ENCODE measurements at places on chromosomes 5 and 9.
A peak's percentile ranks its signal among the peaks of the same experiment; 100 is the strongest.

DNA sequence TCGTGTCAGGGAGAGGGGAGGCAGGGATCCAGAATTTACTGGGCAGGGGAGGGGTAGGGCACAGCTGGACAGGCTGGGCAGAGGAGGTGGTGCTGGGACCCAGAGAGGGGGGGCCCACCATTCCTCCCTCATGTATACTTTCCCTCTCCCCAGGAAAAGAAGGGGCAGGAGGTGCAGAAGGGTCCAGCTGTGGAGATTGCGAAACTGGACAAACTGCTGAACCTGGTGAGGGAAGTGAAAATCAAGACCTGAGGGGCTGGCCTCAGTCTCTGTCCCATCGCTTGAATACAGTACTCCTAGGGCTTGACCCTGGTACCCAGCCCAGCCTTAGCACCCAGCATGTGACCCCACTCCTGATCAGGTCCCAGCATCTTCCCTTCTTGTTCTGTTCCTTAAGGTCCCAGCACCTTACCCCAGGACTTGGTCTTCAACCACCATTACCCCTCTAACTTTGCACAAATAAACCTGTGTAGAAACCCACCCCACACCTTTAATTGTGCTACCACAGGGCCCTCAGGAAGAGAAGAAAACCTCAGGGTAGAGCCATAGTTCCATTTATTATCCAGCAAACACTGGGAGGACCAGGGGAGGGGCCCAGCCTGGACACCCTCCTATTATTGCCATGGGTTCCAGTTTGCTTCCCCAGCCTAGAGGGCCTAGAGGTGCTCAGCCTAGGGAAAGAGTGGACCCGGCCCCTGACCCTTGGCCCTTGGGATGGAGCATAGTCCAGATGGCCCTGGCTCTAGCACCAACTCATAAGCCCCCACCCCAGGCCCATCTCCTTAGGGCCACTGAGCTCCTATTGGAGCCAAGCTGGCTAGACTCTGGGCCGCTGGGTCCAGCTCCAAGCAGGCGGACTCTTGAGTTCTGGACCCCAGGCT lies 2.0 kb downstream of the ENHO start:
- no peak for DNase-seq

DNA sequence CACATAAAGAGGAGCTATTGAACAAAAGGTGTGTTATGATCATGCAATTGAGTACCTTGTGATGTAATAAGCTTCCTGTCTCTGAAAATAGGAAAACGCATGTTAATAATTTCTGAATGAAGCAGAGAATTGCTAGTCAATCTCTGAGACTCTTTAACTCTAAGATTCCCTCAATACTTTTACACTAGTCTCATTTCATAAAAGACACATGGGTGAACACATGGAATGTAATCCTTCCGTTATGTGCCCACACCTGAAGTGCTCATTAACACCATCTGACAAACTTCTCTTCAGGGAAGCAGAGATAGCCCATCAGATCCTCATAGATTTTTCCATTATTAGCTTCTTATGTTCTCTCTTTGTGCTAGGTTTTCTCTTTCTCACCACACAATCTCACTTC lies 182.4 kb downstream of the TLR4 start:
- no peak for DNase-seq

- no peak for DNase-seq
Observed at GRCh38 chr9:89655990-89656657, 51.3 kb downstream of the GADD45G start.

- no peak for DNase-seq
Observed at GRCh38 chr5:133348406-133348805, 263.9 kb downstream of the FSTL4 start.

DNA sequence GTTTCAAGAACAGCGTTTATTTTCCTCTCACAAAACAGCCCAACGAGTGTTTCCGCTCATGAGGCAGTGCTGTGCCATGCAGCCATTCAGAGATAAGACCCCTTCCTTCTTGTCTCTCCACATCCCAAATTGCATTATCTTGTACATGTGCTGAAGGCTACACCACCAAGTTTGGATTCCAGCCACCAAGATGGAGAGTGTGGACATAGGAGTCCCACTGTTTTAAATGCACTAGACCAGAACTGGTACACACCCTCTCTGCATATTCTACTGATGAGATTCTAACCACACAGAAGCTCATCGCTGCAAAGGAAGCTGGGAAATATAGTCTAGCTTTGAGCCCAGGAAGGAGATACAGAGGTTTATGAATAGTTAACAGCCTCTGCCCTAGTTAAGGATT lies 509.4 kb downstream of the NFIB start:
- DNase-seq = no peak

DNA sequence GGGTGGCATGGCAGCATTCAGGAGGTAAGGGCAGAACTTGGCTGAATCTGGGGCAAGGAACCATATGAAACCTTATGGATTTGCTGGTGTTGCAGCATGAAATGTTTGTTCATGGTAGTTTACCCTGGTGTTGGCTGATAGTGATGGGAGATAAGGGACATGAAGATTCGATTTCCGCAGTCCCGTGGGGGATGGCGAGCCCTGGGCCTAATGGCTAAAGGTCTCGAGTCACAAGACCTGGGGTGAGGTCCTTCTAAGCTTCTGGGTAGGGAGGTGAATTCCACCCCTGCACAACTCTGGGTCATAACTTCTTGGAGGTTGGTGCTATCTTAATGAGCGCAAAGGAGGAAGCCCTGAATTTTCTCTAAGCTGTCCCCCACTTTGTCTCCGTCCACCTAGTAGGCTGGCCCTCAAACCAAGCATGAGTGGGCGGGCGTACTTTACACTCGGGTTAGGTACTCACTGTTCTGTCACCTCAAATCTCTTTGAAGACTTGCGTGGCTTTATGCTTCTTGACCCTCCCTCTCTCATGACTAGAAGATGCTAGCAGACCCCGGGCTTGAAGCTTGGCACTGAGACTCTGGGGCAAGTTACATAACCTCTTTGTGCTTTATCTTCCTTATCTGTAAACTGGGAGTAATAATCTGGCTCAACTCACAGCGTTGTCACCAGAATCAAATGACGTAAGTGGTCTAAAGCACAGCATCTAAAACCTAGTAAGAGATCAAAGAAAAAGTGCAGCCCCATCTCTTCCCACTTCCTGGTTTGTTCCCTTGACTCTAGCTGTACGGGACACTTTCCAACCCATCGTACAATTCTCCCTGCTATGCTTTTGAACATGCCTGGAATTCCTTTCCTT lies 72.5 kb downstream of the BASP1 start:
- no peak for DNase-seq

- DNase-seq = peak; percentile 37
Observed at GRCh38 chr9:92738661-92739081, 26.0 kb downstream of the BICD2 start.

- no peak for DNase-seq
Observed at GRCh38 chr5:173443971-173444370, 115.8 kb upstream of the STC2 start.

DNA sequence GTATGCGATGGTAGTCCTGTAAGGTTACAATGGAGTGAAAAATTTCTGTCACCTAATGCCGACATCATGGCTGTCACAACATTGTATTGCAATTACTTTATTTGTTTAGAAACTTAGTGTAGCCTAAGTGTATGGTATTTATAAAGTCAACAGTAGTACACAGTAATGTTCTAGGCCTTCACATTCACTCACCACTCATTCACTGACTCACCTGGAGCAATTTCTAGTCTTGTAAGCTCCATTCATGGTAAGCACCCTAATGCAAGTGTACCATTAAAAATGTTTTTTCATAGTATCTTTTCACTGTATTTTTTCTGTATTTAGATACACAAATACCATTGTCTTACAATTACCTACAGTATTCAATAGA lies 58.5 kb downstream of the ATP10B start:
- DNase-seq = no peak

GRCh38 chr9:95641586-95641985 lies 124.8 kb upstream of the PTCH1 start:
- DNase-seq = no peak

GRCh38 chr9:134367791-134368490 lies 41.7 kb downstream of the RXRA start:
- DNase-seq = no peak

DNA sequence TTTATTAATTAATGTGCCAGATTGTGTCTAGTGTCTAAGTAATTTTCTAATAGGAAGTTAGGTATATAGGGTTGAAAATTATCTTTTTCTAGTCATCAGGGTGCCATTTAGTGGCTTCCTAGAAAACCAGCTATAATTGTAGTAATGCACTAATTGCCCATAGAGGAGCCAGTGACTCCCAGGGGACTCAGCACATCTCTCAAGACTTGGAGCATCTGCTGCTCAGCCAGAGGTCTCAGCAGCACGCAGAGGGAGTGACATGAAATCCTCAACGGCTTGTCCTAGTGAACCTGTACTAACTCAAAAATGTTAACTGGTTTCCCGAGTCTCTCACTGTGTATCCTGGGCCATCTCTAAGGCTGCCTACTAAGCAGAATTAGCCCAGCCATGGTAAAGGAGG lies 78.2 kb upstream of the MAN2A1 start:
- DNase-seq = no peak

DNA sequence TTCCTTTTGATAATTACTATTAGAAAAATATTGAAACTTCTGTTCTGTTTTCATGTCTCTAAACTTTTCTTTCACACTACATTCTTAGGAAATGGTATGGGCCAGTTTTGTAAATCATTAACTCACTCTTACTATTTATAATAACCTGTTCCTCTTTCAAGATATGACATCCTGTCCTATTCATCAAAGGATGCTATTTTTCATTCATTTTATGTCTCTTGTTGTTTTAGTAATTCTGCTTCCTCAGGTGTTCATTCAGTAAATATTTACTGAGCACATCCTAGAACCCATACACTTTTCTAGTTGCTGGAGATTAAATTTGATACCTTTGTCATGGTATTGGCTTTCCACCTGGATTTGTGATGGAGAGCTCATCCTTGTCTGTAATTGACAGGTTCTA lies 58.0 kb downstream of the GDA start:
- DNase-seq = no peak

- no peak for DNase-seq
Observed at GRCh38 chr9:38092200-38092524, 23.1 kb upstream of the SHB start.

DNA sequence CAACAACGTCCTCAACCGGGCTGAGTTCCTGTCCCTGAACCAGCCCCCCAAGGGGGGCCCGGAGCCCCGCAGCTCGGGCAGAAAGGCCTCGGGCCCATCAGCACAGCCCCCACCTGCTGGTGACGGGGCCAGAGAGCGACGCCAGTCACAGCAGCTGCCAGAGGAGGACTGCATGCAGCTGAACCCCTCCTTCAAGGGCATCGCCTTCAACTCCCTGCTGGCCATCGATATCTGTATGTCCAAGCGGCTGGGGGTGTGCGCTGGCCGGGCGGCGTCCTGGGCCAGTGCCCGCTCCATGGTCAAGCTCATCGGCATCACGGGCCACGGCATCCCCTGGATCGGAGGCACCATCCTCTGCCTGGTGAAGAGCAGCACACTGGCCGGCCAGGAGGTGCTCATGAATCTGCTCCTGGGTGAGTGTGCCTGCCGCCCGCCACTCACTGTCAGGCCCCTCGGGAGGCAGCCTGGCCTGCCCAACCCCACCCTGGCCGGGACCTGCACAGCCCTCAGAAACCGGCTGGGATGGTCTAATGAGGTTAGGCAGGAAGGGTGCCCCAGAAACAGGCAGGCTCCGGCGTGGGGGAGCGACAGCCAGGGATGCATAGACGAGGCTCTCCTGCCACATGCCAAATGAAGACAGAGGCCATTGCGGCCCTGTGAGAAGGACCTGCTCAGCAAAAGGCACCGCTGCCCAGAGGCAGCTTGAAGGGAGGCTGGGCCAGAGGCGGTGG lies 678 bp downstream of the PLPP7 start:
- no peak for DNase-seq

GRCh38 chr9:95425910-95426551 lies 90.7 kb downstream of the PTCH1 start:
- no peak for DNase-seq

DNA sequence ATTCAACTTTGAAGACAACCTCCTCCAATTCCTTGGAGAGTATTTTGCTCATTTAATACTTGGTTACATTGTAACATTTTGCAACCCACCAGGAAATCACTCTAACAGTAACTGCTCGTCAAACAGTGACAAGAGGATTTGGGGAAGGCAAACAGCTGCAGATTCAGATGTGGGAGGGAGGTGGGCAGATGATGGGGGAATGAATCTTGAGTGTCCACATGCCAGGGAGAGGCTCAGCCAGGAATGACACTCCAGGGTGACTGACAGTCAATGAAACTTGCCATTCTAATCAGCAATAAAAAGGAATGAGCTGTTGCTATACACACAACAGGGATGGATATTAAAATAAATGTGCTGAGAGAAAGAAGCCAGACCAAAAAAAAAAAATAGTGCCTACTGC lies 97.7 kb upstream of the ANKRD55 start:
- no peak for DNase-seq

- no peak for DNase-seq
Observed at GRCh38 chr5:102583276-102584124, 84.7 kb upstream of the SLCO6A1 start.

GRCh38 chr5:3194271-3194670 lies 401.4 kb upstream of the IRX1 start:
- no peak for DNase-seq

- DNase-seq = no peak
Observed at GRCh38 chr9:98314381-98315066, 59.1 kb upstream of the TBC1D2 start.

GRCh38 chr5:1772634-1773033 lies 27.0 kb downstream of the MRPL36 start:
- DNase-seq = no peak

DNA sequence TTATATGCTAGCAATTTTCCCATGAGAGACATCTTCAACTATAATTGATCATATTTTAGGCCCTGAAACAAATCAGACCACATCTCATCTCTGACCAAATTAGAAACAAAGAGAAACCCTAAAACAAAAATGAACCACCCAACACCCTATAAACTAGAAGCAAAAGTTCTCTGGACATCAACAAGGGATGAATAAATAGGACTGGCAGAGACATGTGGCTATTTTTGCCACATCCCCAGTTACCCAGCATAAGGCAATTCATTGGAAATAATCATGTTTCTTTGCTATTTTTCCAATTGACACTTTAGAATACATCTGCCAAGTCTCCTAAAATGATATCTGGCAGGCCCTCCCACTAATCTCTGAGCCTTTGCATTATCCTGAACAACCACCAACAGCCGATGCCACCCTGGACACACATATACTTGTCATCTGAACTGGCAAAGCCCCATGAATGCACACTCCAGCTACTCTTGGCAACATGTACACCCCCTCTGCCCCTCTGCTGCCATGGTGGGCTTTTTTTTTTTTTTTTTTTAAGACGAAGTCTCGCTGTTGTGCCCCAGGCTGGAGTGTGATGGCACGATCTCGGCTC lies 53.5 kb upstream of the EQTN start:
- DNase-seq = no peak

- DNase-seq = no peak
Observed at GRCh38 chr5:143207058-143207457, 196.4 kb downstream of the NR3C1 start.

- no peak for DNase-seq
Observed at GRCh38 chr5:151570512-151571269, 20.4 kb downstream of the FAT2 start.

DNA sequence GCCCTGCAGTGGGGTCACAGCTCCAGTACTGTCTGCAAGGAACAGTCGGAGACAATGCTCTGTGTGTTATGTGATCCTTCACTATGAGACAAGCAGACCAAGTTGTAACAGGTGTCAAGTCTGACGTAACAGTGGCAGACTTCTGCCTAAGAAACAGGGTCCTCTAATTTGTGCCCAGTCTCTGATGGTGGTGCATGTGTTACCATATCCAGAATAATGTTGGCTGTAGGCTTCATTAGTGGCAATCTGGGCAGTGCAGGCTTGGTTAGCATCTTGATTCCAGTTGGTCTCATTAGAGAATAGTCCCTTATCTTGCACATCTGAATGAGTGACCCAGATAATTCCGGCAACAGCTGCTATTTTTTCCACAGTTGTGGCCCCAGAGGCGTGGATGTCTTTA lies 33.8 kb downstream of the ZNF131 start:
- DNase-seq = no peak

- DNase-seq = no peak
Observed at GRCh38 chr5:2024986-2025721, 142.4 kb upstream of the IRX4 start.
